Cerebellum (tissue), 4 donors: ENCODE measurements at places on chromosomes 2 and 18. TPM values are rescaled to one million over a fixed set of nuclear protein-coding genes. Genes with fewer than 3 reads are reported as not detected.

GRCh38 chr2:163155279-163155883 is 316.8 kb upstream of the KCNH7 start:
- DNase-seq, result peak; percentile 3

DNA sequence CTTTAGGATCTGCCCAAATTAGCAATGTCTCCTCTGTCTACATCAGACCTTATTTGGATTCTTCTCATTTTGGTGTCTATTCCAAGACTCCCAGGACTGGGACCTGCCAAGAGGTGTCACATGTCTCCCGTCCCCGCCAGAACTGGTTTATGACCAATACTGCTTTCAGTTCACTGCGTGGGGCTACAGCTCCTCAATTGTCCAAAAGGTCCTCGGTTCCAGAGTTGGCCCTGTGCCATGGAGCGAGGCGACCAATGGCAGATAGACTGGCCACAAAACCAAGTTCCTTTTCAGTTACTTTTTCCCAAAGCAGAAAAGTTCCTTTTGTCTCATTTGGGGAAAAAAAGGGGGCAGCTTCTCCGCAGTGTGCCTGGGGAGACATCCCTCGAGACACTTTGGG is 144.1 kb upstream of the ZNF236 start:
- DNase-seq, result peak; percentile 26

DNA sequence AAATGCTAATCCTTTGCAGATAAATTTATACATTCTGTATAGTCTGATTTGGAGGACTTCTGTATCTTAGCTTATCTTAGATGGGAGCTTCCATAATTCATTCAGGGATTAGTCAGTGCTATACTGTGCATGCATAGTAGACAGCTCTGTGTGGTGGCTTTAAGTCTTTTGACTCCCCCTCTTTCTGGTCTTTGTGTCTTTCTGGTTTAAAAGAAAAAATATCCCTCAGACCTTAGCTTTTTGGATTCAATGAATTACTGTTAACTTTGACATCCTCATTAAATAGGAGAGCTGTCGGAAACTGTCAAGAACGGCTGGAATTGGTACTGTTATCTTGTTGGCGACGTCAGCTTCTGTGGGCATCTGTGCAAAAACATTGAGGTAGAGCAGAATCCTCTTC is 130.4 kb downstream of the SPTBN1 start:
- no peak for DNase-seq

- no peak for DNase-seq
These were observed 37.8 kb upstream of the FAM110C start for GRCh38 chr2:84121-84520.

DNA sequence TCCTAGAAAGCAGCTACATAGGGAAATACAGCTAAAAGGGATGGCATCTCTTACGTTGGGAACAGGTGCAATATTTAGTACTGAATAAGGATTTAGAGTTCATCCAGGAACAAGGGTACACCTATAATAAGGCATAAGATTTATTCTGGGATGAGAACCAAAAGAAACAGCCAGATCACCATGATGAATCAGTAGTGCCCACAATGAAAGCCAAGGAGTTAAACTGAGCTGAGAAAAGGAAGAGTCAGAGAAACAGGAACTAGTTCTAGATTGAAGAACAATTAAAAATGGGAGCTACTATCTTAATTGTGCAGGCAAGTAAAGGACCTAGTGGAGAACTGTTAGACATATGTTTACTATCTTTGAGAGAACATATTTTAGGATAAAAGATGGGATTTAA is 692.3 kb downstream of the LRP1B start:
- no peak for DNase-seq

DNA sequence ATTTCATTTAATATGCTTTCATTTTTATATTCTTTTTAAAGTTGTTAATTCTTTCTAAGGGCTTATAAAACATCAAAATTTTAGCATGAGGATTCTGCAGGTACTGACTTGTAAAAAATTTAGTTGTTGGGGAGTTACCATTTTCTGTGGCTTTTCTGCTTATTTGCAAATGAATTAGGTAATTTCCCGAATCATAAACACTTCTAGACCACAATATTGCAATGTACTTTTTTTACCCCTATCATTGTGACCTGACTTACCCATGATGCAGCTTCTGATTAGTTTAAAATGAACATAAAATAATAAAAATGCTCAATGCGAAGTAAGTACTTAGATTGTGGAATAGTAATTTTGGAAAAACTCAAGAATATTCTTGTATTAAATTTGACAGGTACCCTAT is 11.4 kb downstream of the ARL6IP6 start:
- no peak for DNase-seq

GRCh38 chr2:223019390-223019930 is 32.5 kb upstream of the KCNE4 start:
- no peak for DNase-seq

GRCh38 chr2:236662231-236663185 is 92.9 kb downstream of the ACKR3 start:
- DNase-seq, result no peak

DNA sequence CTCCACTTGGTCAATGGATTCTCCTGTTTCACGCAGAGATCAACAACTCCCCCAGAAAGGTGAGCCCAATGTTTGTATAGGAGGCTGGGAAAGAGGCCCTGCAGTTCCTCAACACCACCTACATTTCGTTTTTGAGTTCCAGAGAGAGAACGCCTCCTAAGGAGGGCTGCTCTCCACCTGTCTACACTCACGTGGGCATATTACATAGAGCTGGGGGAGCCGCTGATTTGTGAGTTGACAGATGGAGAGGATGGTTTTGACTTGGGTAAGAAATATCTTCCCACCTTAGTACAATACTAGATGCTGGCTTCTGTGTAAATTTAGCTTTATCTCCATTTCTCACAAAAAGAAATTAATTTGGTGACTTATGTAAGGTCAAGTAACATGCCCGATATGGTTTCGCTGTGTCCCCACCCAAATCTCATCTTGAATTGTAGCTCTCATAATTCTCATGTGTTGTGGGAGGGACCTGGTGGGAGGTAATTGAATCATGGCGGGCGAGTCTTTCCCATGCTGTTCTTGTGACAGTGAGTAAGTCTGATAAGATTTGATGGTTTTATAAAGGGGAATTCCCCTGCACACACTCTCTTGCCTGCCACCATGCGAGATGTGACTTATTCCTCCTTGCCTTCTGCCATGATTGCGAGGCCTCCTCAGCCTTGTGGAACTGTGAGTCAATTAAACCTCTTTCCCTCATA is 274.5 kb upstream of the PXDN start:
- DNase-seq, result no peak

DNA sequence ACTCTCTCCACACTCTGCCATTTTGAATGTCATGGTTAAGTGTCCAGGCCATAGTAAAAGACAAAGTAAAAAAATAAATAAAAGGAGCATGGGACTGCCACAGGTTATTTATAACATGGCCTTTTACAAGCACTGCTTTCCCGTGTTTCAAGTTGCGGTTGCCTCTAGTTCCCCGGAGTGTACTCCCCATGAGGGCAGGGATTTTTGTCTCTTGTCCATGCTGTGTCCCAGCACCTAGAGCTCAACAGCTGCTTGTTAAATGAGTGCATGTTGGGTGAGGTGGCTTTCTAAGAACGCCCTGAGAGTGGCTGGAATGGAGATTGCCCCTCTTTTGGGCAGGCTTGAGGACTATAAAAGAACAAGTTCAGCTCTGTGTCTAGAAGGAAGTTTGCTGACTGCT is 8.4 kb downstream of the CAVIN2 start:
- DNase-seq, result no peak

GRCh38 chr2:179555691-179556283 is 291.2 kb upstream of the SESTD1 start:
- peak; percentile 17 for DNase-seq

- DNase-seq, result no peak
These were observed 329.9 kb downstream of the DLGAP1 start for GRCh38 chr18:4125224-4125623.

GRCh38 chr2:42961385-42961811 is 169.0 kb upstream of the HAAO start:
- no peak for DNase-seq

DNA sequence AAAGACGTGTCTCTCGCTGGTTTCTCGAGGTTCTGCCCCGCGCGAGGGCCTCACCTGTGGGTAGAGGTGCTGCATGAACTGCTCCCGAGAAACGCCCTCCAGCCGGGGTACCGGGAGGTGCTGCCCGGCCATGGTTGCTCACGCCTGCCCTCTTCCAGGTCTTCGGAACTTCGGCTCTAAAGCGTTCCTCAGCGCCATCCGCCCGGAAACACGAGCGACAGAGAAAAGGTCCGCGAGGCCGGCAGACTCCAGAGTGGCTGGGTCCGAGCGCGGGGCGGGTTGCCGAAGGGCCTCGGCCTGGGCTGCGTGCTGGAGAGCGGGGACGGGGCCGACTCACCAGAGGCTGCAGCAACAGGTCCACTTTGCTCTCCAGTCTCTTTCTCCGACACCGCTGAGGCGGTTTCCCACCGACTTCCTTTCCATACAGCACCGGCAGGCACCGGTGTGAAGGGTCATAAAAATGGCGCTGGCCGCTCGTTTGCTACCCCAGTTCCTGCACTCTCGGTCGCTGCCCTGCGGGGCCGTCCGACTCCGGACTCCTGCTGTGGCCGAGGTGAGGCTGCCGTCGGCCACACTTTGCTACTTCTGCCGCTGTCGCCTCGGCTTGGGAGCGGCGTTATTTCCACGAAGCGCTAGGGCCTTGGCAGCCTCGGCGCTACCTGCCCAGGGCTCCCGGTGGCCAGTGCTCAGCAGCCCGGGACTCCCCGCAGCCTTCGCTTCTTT is at the start of the genes MAIP1 and TYW5:
MAIP1 (plus strand) TSS at position 244 of the 723 bp plus-strand sequence; CDS start at position 461, 217 bp downstream.
TYW5 (minus strand) TSS at position 153 of the 723 bp plus-strand sequence; CDS start at position 132, 21 bp downstream.
- DNase-seq, result peak; percentile 84

DNA sequence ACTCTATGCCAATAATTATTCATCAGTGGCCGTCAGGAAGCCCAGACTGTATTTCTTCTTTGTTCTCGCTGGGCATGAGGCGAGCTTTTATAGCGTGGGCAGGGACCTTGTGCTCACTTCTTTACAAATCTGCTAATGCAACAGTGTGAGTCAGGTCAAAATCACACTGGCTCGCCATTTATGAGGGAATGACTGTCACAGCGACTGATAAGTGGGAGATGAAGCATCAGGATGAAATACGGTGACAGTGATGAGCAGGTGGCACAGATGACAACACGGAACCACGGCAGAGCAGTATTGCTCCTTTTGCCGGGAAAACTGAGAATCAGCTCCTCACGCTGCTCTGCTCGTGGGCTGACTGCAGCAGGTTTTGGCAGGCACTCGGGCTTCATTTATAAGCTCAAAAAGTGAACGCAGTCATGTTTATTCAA is 20.5 kb downstream of the TYMS start:
- DNase-seq, result no peak

GRCh38 chr2:189281201-189281600 is 101.6 kb upstream of the COL5A2 start:
- no peak for DNase-seq

- DNase-seq, result peak; percentile 85
These were observed 278.0 kb downstream of the NEDD4L start for GRCh38 chr18:58321986-58322385.

- no peak for DNase-seq
These were observed 245.4 kb upstream of the MEIS1 start for GRCh38 chr2:66189553-66189952.

DNA sequence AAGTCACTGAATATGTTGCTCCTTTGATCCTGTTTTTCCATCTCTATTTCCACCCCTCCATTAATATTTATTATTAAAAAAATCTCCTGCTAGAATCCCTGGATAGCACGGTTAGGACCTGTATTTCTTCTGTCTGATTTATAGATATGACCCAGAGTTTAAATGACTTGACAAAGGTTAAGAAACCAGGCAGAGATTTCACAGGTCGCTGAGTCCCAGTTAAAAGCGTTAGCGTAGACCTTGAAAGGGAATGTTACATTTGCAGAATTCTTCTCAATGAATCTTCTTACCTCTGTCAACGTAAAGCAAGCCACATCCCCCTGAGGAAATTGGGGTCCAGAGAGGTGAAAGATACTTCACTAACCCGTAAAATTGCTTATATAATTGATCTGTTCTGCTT is 220.2 kb downstream of the GCA start:
- DNase-seq, result no peak

GRCh38 chr2:49260979-49261538 is 106.7 kb upstream of the FSHR start:
- no peak for DNase-seq

GTF2A1L gene
- 2.8 TPM for total RNA-seq

NEURL3 gene
- total RNA-seq, result not detected

TXNDC2 gene
- total RNA-seq, result not detected

L3MBTL4 gene
- 2.9 TPM for total RNA-seq

ERFE gene
- total RNA-seq, result 1.7 TPM
